Activated CD4-positive, alpha-beta T cell treated with anti-CD3 and anti-CD28 coated beads for 1 hour (primary cell): ENCODE measurements at places on chromosomes 12 and 14.

GRCh38 chr12:116200812-116201211 is 76.7 kb downstream of the MED13L start:
- no peak for DNase-seq

- DNase-seq = peak; percentile 48
Measured at GRCh38 chr14:64880221-64881121, 764 bp upstream of the SPTB start.

- no peak for DNase-seq
Measured at GRCh38 chr12:45490232-45490881, 239.1 kb upstream of the ARID2 start.

DNA sequence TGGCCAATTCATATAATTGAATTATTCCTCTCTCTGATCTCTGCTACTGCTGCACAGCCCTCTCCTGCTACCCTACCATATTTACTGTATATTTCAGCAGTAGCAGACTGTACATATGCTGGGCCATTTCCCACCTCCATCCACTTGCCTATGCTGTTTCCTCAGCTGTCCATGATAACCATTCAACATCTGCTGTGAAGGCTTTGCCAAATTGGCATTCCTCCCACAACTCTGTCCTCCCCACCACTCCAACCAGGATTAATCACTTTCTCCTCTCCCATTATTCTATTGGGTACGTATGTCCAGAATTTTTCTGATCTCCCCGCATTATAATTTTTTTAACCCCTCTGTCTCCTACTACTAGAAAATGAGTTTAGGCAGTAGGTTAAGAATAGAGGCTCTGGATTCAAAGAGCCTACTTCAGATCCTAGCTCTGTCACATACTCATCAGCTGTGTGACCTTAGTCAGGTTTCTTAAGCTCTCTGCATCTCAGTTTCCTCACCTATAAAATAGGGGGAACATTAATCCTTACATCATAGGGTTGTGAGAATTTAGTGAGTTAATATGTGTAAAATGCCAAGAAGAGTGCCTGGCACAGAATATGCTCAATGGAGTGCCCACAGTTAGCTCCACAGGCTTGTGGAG is 123.3 kb downstream of the KICS2 start:
- no peak for DNase-seq

DNA sequence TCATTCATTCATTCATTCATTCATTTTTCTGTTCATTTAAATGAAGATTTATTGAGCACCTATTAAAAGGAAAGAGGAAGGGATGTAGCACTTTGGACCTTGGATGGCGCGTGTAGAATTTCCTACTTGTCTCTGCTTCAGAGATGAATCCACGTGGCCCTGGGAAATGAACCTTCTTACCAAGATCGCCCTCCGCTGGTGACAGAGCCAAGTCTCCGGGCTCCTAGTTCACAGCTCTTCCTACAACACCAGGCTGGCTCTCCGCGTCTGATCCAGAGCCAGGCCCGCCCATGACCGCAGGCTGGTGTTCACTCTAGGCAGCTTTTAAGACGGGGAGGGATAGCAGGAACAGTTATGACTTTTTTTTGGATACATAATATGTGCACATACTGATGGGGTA is 70.9 kb upstream of the PIWIL1 start:
- DNase-seq = no peak

DNA sequence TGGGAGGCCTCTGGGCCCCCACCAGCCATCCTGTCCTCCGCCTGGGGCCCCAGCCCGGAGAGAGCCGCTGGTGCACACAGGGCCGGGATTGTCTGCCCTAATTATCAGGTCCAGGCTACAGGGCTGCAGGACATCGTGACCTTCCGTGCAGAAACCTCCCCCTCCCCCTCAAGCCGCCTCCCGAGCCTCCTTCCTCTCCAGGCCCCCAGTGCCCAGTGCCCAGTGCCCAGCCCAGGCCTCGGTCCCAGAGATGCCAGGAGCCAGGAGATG is 729 bp upstream of the GAPDH start:
- DNase-seq = no peak

- peak; percentile 36 for DNase-seq
Measured at GRCh38 chr12:130761537-130762318, 45.6 kb upstream of the RIMBP2 start.

GRCh38 chr14:81837304-81837703 is 303.7 kb upstream of the SEL1L start:
- no peak for DNase-seq

GRCh38 chr12:25121916-25122315 is 73.0 kb downstream of the DNAI7 start:
- no peak for DNase-seq

- DNase-seq = no peak
Measured at GRCh38 chr12:132465269-132466190, 24.4 kb upstream of the FBRSL1 start.

DNA sequence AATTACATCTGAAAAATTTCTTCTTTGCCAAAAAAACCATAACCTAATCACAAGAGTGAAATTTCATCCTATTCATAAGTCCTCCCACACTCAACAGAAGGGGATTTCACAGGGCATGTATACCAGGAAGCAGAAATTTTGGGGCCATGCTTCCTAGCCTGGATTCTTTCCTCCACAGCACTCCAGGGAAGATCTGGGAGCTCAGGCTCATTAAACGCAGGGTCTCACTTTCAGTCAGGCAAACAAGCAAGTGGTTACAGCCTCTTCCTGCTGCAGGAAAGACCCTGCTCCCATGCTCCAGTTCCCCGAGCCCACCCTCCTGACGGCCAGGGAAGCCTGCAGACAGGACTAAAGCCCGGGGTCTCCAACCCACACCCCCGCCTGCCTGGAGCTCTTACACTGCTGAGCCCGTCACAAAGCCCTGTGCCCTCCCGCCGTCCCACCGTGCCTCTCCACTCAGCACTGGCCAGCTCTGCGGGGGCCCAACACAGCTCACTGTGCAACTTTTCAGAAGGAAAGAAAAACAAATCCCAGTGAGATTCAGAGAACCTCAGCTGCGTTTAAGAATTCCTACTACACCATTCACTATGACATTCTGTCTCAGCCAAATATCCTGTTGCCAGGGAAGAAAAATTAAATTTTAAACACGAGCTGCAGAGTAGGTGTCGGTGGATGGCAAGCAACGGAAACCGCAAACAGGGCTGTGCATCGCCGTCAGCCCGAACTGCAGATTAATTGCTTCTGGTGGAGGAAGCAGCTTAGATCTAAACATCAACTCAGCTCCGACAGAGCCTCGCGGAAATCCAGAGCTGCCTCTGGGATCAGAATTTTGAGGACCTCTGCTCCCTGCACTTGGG is 106.7 kb upstream of the SFSWAP start:
- DNase-seq = peak; percentile 21

GRCh38 chr14:61661471-61662400 is 33.6 kb upstream of the HIF1A start:
- no peak for DNase-seq

GRCh38 chr14:58362798-58363412 is 32.8 kb upstream of the TOMM20L start:
- DNase-seq = no peak
